HFFc6 (cell line): ENCODE measurements at places on chromosomes 3 and 15.
A peak's percentile ranks its signal among the peaks of the same experiment; 100 is the strongest.

GRCh38 chr15:58732625-58733363 lies 16.7 kb downstream of the ADAM10 start:
- DNase-seq, result no peak

DNA sequence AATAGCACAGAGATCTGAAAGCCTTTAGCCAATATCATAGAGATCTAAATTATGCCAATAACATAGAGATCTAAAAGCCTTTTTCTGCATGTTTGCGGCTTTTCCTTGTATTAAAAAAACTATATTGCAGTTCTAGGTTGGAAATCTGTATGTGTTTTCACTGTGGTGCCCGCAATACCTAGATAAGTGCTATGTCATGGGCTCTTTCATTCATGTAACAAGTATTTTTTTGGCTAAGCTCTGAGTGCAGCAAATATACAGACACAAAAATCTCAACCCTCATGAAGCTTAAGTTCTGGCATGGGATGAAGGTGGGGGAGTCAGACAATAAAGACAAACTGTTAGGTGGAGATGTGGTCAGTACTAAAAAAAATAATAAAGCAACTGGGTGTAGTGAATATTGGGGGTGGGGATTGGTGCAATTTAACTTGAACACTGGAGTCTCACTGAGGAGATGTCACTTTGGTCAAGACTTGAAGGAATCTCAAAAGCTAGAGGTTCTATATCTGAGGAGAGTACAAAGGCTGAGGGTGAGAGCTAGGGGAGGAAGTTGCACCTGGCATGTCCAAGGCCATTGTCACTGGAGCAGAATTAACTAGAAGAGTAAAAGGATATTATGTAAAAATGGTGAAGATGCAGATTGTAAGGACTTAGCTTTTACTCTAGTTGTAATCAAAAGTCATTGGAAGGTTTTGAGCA lies 973 bp downstream of the BUB1B start:
- DNase-seq, result no peak

- no peak for DNase-seq
Measured at GRCh38 chr3:9780910-9781309, 11.2 kb upstream of the CAMK1 start.

GRCh38 chr3:175193815-175194518 lies 334.8 kb downstream of the NAALADL2 start:
- DNase-seq, result peak; percentile 54

GRCh38 chr3:32553459-32553858 lies 17.2 kb downstream of the DYNC1LI1 start:
- DNase-seq, result no peak

DNA sequence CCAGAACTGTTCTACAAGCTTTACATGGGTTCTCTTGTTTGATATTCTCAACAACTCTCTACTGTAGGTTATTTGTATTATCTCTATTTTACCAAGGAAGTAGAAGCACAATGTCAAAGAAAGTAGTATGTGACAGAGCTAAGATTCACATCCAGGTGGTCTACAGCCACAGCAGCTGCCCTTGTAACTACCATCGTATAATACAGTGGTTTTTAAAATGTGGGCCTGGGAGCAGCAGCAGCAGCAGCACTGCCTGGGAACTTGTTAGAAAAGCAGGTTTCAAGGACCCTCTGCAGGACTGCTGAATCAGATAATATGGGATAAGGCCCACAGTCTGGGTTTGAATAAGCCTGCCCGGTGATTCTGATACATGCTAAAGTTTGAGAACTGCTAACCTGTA lies 357.1 kb upstream of the SATB1 start:
- no peak for DNase-seq

- DNase-seq, result no peak
Measured at GRCh38 chr3:65597226-65597951, 441.3 kb downstream of the MAGI1 start.

DNA sequence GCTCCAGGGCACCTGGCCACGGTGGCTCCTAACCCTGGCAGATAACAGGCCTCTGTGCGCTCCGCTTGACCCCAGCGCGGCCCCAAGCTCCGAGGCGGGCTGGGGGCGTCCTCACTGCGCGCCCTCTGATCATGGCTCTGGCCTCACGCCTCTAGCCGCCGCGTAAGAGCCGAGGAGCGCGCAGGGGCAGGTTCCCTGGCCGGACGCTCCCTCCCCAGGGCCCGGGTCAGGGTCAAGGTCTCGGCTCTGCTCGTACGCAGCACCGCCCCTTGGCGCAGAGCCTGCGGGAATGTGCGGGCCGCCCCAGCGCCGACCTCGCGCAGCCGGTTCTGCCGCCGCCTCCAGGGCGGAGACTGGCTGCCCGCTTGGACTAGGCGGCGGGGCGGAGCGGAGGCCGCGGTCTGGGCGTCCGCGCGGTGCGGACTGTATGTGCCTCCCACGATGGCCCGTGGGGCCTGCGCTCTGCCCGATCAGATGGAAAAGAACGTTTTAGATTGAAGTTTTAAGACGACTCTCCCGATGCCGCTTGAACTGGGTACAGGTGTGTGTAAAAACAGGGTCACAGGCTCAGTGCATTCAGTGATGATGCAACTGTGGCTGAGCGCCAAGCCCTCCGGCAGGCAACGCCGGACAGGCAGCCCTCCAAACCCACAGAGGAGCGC lies 40.8 kb downstream of the CHST14 start:
- peak; percentile 3 for DNase-seq

- DNase-seq, result no peak
Measured at GRCh38 chr15:87439090-87439489, 817.4 kb downstream of the NTRK3 start.

GRCh38 chr3:62888180-62888579 lies 13.0 kb upstream of the CADPS start:
- no peak for DNase-seq

- no peak for DNase-seq
Measured at GRCh38 chr15:58267051-58267450, 128.9 kb downstream of the AQP9 start.
